Cerebellar nuclear complex (tissue), 1 donor: ENCODE measurements at places on chromosomes 7 and 10.

- no peak for DNase-seq
These were observed 817 bp downstream of the SRI start for GRCh38 chr7:88218836-88219605.

- DNase-seq, result no peak
These were observed 9.5 kb downstream of the SEMA3D start for GRCh38 chr7:85177316-85177715.

GRCh38 chr7:64758151-64758550 is 36.1 kb upstream of the ZNF138 start:
- DNase-seq, result no peak

DNA sequence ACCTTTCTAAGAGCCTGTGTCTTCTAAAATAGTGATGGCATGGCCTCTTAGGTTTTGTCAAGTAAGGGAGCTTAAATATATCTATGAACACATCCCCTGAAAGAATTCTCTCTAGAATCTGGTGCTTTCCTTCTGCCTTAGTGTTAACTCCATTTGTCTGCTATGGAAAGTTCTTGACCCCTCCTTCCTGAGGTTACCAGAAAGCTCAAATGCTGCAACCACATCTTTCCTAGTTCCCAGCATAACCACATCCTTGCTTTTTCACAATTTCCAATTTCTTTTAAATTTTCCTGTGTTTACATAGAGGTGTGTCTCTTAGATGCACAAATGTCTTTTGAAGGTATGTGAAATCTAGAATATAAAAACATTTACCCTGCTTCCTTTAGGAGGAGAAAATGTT is 16.4 kb upstream of the GSDME start:
- no peak for DNase-seq

GRCh38 chr10:110912374-110912773 is 6.6 kb downstream of the BBIP1 start:
- no peak for DNase-seq

- DNase-seq, result no peak
These were observed 27.0 kb downstream of the SND1 start for GRCh38 chr7:127678947-127679346.

GRCh38 chr10:101095550-101096213 is 33.9 kb downstream of the KAZALD1 start:
- no peak for DNase-seq

DNA sequence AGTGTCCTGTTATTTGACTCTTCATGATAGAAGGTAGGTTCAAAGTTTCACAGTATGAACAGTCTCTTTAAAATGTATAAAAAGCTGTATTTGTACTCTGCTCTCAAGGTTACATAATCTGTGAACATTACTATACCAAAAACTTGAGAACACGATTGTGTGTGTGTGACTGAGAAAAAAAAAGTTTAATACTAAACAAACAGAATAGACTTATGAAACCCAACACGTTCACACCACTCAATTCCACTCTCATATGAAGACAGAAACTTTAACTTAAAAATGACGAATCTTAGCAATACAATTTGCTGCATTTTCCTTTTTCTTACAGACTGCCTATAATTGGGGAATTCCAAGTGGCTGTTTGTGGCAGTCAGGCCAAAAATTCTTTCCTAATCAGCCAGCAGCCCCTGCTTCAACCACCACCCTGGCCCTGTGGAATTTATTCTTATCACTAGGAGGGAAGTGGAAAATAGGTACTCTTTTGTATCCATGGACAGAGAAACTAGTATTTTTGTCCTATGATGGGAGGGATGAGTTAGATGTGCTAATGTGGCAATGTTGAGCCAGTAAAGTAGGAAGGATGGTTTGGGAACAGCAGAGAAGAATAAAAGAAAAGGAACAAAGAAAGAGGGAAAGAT is 42.8 kb downstream of the MINDY3 start:
- DNase-seq, result no peak

GRCh38 chr7:102286237-102287110 is at the start of gene SH2B2:
SH2B2 (plus strand) TSS chr7:102286868; CDS start chr7:102300551, 13,683 bp downstream.
- no peak for DNase-seq

GRCh38 chr7:110857106-110857505 is 233.8 kb upstream of the LRRN3 start:
- DNase-seq, result no peak

DNA sequence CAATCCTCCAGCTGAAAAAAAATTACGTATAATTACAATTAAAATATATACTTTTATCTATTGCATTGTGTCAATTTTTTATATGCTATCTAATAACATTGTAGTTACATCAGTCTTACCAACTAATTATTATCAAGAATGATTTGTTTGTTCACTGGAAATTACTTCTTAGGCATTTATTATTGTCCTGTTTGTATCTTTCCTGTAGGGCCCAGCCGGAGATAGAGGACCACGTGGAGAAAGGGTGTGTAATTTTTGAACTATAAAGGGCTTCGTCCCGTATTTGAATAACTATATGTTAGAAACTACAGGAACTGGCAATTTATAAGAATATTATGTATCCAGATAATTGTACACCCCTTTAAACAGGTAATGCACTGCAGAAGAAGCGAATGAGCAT is 4.1 kb downstream of the COL1A2 start:
- no peak for DNase-seq

GRCh38 chr7:84982199-84982598 is 204.7 kb downstream of the SEMA3D start:
- no peak for DNase-seq

DNA sequence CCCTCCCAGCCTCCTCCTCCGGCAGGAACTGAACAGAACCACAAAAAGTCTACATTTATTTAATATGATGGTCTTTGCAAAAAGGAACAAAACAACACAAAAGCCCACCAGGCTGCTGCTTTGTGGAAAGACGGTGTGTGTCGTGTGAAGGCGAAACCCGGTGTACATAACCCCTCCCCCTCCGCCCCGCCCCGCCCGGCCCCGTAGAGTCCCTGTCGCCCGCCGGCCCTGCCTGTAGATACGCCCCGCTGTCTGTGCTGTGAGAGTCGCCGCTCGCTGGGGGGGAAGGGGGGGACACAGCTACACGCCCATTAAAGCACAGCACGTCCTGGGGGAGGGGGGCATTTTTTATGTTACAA is 83.3 kb downstream of the PAX2 start:
- DNase-seq, result no peak

- DNase-seq, result no peak
These were observed 35.8 kb downstream of the ACSL5 start for GRCh38 chr10:112409755-112410154.

DNA sequence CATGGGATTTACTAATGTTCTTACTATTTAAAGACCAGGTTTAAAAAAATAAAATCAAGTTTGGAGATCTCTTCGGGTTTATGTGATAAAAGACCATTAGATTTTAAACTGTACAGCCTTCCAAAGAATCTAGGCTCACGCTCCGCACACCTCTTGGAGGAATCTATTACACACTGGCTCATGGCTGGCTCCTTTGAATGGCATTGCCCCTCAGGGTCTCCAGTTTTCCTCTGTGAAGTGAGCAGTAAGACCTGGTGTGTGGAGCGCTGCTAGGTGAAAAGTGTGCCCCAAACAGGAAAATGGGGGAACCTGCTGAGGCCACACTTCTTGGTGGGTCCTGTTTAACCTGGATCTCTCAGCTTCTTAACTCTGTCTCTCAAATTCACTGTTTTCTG is 142.3 kb downstream of the KAT6B start:
- DNase-seq, result no peak

- no peak for DNase-seq
These were observed 8.6 kb downstream of the PFKFB3 start for GRCh38 chr10:6211341-6211670.

DNA sequence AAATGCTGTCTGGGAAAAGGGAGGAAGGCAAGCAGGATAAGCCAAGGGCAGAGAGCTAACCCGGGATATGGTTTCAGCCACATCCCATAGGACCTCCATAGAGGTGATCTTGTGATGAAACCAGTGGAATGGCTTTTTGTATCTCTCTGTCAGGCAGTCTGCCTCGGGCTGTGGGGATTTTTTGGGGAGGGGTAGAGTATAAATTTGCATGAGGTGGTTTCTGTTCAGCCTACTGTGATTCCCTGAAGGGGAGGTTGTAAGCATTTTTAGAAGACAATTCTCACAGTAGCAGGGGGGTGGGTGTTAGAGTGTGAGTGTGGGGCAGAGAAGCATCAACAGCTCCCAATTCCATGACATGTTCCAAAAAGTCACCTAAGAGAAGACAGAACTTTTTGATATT is 11.8 kb downstream of the OR9A2 start:
- no peak for DNase-seq

- DNase-seq, result no peak
These were observed 25.1 kb downstream of the PWWP2B start for GRCh38 chr10:132421847-132422751.

DNA sequence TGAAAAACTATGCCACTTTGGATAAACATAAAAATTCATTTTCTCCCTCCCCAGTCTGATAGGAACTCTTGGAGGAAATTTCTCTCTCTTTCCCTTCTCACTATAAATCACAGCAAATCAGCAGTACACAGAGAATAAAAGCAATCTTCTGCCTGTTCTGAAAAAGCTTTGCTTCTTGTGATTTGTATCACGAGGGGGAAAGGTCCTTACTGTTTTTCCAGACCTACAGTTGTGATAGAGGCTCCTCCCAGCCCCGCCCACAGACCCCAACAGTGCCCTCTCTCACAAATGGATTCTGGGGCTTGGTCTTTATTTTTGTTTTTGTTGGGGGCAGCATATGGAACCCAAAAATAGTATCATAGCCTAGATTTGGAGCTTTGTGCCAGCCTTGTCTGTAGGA is 12.2 kb downstream of the FOXK1 start:
- no peak for DNase-seq

- no peak for DNase-seq
These were observed 64.4 kb downstream of the KCND2 start for GRCh38 chr7:120337308-120337907.
